ENCODE measurements at places on chromosomes 16 and 17.

- DNase-seq, result no peak
Observed at GRCh38 chr16:26196310-26196709, 504.6 kb downstream of the HS3ST4 start.

DNA sequence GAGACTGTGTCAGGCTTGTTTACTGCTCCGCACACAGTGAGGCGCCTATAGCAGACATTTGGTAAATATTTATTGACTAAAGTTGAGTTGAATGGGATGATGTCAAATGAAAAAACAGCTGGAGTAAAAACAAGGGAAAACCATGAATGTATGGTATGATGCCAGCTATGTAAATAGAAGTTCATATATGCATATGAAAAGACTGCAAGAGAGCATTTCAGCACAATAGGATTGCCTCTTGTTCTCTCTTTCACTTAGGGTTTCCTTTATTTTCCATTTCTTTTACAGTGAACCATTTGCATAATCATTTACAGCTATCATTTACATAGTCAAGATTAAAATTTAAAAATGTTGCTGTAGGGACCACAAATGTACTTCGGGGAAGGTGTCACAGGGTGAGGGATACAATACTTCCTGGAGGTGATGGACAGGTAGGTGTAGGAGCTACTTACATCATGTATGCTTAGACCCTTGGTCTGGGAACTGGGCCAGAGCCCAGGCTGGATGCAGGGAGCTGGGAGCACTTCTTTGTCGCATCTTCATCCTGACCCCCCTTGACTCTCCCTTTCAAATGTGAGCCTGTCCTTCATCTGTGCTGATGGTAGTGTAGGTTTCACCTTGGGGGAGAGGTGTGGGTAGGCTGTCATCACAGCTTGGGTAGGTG, 113.3 kb downstream of the UTP18 start:
- DNase-seq, result no peak

DNA sequence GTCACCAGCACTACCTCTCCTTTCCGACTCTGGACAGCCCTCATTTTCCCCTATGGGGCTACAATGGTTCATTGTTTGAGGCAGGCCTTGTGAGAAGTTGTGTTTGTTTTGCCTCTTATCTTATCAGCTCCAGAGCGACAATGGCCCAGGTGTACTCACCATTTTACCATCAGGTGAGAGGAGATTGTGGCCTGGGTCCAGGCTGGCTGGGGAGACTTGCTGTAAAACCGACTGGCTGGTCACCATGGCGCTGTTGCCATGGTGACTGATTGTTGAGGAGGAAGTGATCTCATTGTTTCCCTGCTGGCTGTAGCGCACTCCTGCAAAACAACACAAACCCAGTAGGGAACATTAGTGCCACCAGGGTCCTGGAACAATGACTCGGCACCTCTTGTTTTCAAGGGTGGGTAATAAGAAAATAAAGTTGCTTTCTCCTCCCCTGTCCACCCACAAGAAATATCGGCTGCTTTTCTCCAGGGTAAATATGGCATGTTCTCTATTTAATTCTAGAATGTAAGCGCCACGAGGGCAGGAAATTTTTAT, 34.4 kb downstream of the HNF1B start:
- DNase-seq, result no peak

GRCh38 chr16:69179328-69180010, 7.5 kb upstream of the SNTB2 start:
- DNase-seq, result no peak

- no peak for DNase-seq
Observed at GRCh38 chr16:85959686-85960085, 60.7 kb downstream of the IRF8 start.

- no peak for DNase-seq
Observed at GRCh38 chr17:61574542-61575351, 16.3 kb downstream of the NACA2 start.

DNA sequence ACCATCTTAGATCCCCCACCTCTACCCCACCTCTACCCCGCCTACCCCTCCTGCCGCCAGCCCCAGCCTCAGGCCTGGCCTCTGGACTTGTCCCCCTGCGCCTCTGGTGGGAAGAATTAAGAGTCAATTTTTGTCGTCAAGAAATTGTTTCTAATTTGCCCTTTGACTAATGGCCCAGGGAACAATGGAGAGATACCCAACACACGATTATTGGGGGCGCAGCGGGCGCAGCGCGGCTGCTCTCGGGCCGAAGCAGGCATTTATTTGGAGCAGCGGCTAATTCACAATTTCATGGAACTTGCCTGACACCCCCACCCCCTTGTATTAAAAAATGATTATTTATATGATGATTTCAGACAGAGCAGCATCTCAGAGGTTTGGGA, 4.4 kb upstream of the BAHCC1 start:
- no peak for DNase-seq

DNA sequence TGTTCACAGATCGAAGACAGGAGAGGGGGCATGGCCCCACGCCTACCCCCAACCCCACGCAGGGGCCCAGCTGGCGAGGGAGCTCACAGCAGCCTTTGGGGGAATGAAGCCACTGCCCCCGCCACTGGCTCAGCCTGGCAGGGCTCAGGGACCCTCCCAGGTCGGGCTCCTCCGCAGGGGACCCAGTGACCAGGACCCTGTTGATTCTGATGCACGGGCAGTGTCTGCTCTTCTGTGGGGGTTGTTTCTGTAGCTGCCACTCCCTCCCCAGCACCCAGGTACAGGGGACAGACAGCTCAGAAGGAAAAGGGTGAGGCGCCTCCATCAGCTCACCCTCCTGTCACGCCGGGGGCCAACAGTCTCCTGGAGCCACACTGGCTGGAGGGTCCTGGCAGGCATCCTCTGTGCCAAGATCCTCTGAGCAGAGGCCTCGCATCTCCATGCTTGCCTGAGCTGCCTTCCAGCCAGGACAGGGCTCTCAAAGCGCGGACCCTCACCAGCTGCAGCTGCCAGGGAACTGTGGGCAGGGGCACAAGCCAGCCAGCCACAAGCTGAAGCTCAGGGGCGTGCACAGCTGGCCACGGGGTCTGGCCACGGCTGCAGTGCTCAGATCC, 49.1 kb downstream of the ZNF778 start:
- no peak for DNase-seq

- no peak for DNase-seq
Observed at GRCh38 chr16:15041271-15042004, 14.4 kb downstream of the NTAN1 start.

DNA sequence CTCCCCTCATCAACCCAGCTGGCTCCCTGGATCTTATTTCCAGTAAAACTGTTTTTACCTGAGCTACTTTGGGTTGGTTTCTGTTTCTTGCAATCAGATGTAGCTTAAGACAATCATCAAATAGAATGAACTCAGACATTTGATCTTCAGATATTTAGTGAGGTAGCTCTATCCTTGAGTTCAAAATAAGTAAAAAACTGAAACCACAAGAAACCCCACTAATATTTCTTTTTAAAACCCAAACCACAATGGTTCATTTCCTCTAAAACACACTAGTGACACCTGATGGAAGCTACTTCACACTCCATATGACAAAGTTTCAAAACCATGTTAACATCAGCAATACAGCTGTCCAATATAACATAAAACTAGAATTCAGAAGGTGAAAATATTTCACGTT, 37.8 kb downstream of the CACNG1 start:
- no peak for DNase-seq

- no peak for DNase-seq
Observed at GRCh38 chr16:19760356-19761060, 42.4 kb downstream of the IQCK start.

DNA sequence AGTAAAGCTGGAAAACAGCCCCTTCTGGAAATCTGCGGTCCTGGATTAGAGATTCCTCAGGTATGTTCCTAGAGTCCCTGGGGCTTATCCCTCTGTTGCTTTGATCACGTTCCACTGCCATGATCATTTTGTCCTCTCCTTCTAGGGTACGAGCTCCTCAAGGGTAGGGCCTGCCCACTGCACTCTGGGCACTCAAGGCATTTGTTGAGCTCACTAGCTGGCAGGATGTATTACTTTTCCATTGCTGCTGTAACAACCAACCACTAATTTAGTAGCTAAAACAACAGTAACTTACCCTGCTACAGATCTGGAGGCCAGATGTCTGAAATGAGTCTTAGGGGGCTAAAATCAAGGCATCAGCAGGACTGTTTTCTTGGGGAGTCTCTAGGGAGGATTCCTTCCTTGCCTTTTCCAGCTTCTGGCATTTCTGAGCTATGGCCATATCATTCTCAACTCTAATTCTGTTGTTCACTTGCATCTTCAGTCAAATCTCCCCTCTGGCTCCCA, 65.7 kb downstream of the ARSG start:
- DNase-seq, result no peak

GRCh38 chr17:40175928-40176753, 1.1 kb upstream of the RAPGEFL1 start:
- DNase-seq, result no peak

DNA sequence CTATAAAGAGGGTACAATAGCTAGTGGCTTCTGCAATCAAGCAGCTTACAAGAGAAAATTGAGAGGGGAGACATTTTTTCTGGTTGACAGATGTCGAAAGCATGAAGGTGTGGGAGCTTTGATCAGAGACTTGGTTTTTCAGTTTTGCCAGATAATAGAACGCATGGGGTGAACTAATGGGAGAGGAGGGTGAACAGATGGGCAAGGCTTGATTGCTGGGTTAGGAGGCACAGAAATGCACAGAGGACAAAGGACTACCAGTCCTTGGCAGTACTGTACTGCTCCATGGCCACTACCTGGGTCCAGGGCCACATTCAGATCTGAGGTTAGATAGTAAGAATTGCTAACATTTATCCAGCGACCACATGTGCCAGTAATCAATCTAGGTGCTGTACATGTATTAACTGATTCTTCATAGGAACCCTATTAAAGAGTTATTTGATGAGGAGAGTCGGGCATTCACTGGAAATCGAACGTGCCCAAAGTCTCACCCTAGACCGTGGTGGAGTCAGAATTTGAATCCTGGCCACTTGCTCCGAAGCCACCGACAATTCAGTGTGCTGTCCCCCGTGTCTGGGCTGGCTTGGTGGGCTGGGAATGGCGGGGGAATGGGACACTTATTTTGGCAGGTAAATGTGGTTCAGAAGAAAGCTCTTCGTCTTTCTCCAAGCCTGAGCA, 873 bp upstream of the KSR1 start:
- no peak for DNase-seq

DNA sequence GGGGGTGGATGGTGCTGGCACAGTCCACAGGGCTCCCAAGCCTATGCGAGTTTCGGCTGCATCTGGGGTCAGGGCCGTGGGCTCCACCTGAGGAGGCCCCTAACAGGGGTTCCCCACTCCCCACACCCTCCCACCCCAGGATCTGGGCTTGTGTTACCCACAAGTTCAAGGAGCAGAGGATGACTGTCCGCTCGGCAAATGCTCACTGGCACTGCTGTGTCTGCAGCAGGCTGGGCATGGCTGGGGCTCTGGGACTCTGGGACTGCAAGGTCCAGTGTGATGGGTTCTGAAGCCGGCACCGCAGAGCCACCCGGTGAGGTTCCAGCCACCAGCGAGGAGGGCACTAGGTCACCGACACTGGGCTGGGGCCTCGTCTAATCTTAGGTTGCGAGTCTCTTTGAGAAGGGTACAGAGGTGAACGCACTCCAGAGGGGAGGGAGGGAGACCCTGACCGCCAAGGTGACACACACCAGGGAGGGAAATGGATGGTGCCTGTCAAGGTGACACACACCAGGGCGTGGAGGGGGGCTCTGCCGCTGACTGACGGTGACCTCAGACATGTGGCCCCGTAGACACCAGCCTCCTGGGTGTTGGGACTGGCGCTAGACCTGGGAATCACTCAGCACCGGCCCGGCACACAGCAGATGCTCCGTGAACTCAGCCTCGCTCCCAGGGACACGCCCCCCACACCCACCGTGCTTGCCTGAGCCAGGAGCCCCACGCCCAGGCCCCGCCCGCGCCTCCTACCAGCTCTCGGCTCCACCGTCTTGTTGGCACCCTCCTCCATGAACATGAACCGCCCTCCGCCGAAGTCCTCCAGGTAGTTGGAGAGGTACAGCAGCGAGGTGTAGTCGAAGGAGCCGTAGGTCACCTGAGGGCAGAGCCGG, 20.5 kb upstream of the HEXD start:
- no peak for DNase-seq

DNA sequence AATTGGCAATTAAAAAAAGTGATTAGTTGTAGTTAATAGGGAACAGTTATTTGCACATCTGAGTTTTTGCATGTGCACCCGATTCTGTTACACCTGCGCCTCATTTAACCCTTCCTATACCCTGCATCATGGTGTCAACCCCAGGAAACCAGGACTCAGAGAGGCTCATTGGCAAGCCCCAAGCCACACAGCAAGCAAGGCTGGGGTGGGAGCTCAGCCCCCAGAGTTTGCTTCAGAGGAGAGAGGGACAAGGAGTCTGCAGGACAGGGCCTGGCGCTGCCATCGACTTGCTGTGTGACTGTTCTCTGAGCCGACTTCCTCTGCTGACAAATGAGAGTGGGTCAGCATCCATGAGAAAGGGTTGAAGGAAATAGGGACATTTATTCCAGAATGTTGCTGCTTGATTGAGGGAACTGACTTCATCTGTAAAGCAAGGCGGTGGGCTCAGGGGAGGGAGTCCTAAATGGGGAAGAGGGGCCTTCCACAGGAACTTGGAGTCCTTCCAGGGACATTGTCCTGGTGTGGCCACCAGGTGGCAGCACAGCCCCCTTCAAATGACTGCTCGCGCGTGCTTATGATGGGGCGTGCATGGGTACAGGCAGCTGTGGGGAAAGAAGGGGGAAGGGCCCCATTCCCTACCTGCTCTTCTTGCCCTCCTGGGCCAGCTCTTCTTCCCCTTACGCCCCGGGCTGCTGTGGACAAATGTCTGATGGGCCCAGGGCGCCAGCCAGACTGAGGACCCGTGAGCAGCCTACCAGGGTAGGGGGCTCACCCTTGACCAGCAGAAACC, 51.6 kb downstream of the NT5M start:
- peak; percentile 66 for DNase-seq

DNA sequence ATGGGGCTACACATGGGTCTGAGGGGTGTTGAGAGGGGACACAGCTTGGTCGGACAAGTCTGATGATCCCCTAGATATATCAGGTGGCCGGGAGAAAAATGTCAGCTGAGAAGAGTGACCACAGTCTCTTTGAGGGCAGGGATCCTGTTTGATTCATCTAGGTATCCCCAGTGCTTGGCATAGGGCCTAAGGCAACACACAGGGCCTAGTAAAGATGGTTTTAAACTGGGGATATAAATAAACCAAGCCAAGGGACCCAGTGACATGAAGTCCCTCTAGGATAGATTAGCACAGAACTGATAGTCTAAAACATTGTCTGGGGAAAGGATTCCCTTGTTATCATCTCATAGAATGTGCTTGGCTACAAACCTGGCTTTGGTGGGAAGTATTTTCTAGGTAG, 1.4 kb downstream of the ERCC4 start:
- DNase-seq, result no peak

DNA sequence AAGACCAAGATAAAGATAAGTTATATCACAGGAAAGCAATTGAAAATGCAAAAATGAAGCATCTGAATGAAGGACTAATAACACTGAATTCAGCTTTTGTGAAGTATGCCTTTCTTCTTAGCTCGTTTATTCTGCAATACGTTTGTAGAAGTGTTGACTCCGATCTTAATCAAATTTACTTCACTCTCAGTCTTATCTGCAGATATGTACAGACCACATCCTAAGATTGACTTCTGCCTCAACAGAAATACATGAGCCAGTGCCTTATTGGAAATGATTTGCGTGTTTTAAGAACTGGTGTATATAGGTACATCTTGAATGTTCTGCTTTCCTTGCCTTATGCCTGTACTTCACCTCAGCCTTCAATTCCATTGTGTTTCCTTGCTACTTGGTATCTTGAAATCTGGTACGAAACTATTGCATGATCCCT, 1.3 kb downstream of the ATF7IP2 start:
- DNase-seq, result no peak

- DNase-seq, result no peak
Observed at GRCh38 chr16:50521246-50521900, 26.8 kb upstream of the NKD1 start.

- DNase-seq, result no peak
Observed at GRCh38 chr16:57623251-57624043, 5.0 kb upstream of the ADGRG1 start.

Measured in stimulated activated CD4-positive, alpha-beta T cell treated with anti-CD3 and anti-CD28 coated beads, TNF-alpha, amount 100 ng/mL, for 1 hour (primary cell).